ENCODE measurements at places on chromosomes 7 and 10.

GRCh38 chr10:121526135-121526790, 72.0 kb downstream of the FGFR2 start:
- no peak for DNase-seq

- no peak for DNase-seq
Observed at GRCh38 chr10:484441-484924, 205.0 kb downstream of the DIP2C start.

DNA sequence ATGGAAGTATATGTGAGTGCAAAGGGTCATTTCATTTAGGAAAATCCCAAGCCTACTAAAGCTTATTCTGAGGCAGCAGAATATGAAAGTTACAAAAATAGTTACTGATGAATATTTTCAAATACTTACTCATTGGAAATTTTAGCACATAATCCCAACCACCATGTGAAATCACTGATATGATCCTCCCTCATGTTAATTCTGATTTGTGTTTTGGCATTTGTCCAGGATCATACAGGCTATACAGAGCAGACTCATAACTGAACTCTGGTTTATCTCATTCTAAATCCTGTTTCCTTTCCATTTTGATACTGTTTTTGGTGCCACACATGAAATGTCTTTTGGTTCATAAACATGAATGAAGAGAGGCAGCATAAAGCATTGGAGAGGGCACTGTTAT, 3.4 kb upstream of the FAM24B start:
- no peak for DNase-seq

DNA sequence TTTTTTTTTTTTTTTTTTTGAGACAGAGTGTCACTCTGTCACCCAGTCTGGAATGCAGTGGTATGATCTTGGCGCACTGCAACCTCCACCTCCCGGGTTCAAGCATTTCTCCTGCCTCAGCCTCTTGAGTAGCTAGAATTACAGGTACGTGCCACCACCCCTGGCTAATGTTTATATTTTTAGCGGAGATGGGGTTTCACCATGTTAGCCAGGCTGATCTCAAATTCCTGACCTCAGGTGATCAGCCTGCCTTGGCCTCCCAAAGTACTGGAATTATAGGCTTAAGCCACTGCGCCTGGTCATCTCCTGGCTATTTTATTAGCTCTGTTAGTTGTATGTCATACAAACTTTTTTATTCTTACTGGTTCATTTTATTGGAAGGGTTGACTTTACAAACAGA, 103.0 kb downstream of the LCOR start:
- no peak for DNase-seq

- no peak for DNase-seq
Observed at GRCh38 chr7:28483112-28483511, 70.8 kb downstream of the CREB5 start.

All from BJ (cell line).